ENCODE measurements at places on chromosomes 12 and 14.
A peak's percentile ranks its signal among the peaks of the same experiment; 100 is the strongest.

GRCh38 chr12:100295764-100296555 is 29.0 kb downstream of the SCYL2 start:
- no peak for DNase-seq

DNA sequence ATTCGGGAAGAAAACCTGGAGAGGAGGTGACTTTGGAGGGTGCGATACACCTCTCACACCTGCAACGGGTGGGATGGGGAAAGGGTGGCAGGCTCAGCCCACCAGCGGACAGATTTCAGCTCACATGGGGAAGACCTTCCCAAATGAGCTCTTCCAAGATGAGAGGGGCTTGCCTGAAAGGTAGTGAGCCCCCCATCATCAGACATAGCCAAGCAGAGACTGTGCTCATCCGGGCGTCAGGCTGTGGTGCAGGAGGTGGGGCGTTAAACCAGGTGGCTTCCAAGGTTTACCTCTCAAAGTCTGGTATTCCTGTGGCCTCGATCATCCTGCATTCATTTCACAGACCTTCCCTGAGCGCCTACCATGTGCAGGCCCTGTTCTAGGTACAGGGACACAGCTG is 105.4 kb upstream of the FKBP4 start:
- no peak for DNase-seq

DNA sequence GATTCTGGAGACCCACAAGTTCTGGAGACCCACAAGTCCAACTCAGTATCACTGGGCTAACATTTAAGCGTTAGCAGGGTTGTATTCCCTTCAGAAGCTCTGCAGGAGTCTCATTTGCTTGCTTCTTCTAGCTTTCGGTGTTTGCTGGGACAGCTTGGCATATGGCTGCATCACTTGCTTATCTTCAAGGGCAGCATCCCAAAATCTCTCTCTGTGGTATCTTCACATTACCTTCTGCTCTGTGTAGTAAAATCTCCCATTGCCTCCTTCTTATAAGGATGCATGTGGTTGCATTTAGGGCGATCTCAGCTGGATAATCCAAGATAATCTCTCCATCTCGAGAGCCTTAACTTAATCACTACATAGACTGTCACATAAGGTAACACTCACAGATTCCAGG is 7.3 kb upstream of the CNTN1 start:
- DNase-seq: no peak

- no peak for DNase-seq
Observed at GRCh38 chr14:86858031-86858430, 1135.0 kb downstream of the GALC start.

GRCh38 chr12:47397664-47398281 is 308.1 kb downstream of the RPAP3 start:
- DNase-seq: peak; percentile 52

GRCh38 chr14:86518298-86518697 is 988.4 kb downstream of the FLRT2 start:
- DNase-seq: no peak

DNA sequence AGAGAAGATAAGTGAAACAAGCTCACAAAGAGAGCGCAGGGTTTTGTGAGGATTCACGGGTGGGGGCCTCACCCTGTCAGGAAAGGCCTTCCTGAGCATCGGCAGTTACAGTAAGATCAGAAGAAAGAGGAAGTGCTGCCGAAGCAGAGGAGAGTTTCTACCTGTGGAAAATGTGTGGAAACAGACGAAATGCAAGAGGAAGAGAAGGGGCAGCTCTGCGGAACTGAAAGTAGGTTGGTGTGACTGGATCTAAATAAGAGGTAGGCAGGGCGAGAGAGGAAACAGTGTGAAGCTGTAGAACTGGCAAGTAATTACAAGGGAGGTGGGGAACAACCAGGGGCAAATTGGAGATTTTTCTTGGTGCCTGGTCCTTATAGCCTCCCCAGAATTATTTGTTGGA is 2.6 kb downstream of the GPR68 start:
- no peak for DNase-seq

GRCh38 chr12:71430756-71431155 is 8.8 kb upstream of the LGR5 start:
- no peak for DNase-seq

All from Peyer's patch (tissue), 4 donors.